Hepatocyte (in vitro differentiated cells): ENCODE measurements at places on chromosomes 5 and 9. TPM values are rescaled to one million over a fixed set of nuclear protein-coding genes. Genes with fewer than 3 reads are reported as not detected.

DNA sequence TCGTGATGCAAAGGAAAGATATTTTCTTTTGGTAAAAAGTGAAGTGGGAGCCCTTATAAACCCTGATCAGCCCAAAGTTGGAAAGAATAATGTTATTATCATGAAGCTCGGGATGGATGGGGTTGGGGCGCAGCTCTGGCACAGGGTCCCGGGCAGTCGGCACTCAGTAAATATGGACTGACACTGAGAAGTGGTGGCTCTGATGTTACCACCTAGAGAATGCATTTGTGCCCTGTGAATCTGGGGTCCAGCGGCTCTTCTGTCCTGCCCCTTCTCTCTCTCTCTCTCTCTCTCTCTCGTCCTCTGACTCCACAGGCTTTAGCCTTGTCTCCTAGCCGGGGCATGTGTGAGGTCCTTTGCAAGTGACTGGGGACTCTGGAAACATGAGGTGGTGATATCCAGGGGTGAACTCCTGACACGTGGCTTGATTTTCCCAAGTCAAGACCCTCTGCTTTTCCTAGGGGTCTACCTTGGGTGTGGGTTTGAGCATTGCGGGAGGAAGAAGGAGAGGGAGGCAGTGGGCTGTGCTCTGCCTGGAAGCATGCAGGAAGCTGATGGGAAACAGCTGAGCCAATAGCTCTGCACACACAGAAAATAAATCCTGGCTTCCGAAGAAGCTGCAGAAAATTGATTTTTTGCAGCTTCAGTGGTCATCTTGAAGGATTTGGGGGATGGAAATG lies 162.7 kb downstream of the MACROH2A1 start:
- no peak for DNase-seq

DNA sequence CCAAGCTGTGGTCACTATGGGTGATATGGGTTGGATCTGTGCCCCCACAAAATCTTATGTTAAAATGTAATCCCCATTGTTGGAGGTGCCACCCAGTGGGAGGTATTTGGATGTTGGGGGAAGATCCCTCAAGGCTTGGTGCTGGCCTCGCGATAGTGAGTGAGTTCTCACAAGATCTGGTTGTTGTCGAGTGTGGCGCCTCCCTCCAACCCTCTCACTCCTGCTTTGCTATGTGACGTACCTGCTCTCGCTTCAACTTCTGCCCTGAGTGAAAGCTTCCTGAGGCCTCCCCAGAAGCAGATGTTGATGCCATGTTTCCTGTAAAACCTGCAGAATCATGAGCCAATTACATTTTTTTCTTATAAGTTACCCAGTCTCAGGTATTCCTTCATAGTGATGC lies 35.5 kb downstream of the UGT3A2 start:
- no peak for DNase-seq

DNA sequence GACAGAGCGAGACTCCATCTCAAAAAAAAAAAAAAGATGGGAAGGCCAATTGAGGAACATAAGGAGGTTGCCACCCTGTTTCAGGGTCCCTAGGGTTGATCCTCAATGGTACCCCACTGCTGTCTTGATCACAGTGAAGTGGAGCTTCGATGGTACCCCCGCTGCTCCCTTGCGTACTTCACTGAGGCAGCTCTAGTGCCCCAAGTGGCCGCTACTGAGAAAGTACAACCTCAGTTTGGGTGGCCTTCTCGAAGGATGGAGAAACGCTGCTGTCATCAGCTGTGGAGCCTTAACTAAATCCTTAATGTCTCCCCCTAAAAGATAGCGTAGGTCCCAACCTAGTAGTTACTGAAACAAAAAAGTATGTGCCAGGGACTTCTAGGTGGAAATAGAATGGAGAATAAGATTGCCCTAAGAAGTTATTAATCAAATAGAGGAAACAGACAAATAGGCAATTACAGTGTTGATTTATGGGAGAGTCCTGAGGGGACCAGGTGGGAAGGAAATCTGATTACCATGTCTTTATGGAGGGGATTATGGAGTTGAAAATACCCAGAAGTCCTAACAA lies 6.3 kb downstream of the TESK1 start:
- peak; percentile 53 for DNase-seq

- DNase-seq: no peak
Observed at GRCh38 chr5:75012748-75013147, 39.6 kb downstream of the GCNT4 start.

Gene CCL28
- total RNA-seq: 0.52 and 0.80 TPM in 2 replicates

DNA sequence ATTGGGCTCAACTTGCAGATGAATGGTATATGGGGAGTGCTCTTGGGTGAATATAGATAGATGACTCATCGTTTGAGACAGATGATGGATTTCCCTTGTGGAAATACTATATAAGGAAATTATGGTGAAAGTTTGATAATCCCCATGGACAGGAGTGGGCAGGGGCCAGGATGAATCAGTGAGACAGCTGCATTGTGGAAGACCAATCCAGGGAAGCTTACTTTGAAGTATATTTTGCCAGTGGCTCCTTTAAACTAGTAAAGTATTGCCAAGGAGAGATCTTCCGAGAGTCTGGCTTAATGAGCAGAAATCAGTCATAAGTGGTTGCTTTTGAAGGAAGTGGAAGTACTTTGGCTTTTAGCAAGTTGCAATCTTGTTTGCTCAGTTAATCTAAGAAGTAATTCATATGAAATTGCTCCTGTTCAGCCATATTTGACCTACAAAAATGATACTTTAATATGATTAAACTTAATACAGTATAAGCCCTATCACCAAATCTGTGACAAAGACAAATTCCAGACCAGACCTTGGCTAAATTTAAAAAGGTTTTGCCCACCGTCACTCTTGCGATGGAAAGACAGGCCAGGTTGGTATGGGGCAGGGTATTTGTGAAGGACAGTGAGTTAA lies 9.3 kb upstream of the TNC start:
- no peak for DNase-seq

GRCh38 chr9:69319324-69320025 lies 5.5 kb upstream of the ENTREP1 start:
- no peak for DNase-seq

DNA sequence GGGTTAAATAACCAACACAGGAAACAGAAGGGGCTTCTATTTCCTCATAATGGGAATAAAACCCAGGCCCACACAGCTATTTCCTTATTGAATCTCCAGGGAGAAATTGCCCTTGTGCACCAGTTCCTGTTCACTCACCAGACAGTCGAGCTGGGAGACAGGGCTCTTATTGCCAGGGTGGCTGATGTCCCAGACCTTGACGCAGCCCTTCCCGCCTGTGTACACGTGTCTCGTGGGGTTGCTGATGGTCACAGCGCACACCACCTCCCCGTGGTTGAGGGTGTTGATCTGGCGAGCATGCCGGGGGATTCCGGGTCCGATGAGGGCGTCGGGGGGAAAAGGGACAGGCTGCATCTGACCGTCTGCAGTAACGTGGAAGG lies 96.5 kb downstream of the TLE1 start:
- no peak for DNase-seq

Gene DHX29
- total RNA-seq: 30.0 and 32.9 TPM in 2 replicates

Gene ECPAS
- 57.3 and 65.6 TPM in 2 replicates for total RNA-seq

DNA sequence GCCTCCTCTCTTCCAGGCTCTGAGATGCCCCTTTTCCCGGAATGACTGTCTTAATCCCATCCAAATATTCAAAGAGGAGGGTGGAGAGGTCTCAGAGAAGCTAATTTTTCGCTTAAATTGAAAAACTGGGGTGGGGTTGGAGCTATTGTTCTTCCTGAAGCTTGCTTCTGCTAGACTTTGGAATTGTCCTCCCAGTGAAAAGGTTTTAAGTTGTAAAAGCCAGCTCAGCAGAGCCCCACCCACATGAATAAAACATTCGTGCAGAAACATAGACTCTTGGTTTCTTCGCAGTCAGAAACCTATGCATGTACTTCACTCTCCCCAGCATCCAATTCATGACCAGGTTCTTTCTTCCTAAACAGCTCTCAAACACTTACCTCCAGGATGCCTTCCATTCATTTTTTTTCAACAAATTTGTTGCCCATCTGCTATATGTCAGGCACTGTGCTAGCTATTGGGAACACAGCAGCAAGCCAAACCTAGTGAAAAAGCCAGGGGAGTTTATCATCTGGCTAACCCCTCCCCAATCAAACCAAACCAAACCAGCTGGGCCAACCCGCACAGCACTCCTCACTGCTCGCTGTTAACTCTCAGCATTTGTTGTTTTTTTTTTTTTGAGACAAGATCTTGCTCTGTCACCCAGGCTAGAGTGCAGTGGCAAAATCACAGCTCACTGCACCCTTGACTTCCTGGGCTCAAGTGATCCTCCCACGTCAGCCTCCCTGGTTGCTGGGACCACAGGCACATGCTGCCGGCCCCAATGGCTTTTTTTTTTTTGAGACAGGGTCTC lies 37.9 kb upstream of the OCLN start:
- DNase-seq: peak; percentile 54

DNA sequence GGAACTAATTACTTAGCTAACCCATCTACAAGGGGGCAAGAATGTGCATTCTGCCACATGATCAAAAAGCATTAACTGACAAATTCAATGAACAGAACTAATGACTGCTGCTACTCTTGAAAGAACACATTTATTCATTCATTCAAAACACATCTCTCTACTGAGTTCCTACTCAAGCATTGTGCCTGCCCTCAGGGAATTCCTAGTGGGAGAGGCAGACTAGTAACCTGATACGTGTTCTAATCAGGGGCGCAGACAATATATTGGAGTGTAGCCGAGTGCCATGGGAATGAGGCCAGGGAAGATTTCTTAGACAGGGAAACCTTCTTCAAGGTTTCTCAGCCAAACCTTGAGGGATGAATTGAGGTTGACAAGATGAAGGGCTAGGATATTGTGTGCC lies 56.7 kb upstream of the PAPPA start:
- no peak for DNase-seq

DNA sequence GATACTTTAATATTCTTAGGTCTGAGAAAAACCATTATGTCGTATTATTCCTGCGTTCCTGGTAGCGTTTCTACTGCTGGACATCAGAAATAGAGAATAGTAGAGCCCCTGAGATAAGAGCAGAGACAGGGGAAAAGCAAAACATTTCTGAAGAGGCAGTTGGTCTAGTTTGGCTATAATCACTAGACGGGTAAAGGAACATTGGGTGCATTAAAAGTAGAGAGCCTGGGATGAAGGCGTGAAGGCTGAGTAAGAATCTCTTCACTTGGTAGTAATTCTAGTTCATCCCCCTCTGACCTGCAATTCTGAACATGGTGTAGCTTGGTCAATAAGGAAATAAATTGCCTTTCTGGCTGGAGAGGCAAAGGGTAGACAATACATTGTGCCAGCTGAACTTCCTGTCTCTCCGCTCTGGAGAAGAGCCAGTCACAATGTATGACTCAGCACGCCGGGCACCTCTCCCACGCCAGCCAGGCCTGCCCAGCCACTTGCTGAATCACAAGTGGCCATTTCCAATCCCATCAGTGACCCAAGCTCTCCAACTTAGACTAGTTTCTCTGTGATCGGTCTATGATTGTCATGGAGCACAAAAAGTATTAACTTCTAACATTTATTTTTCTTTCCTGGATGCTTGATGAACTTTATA lies 75.4 kb downstream of the STK32A start:
- no peak for DNase-seq

GRCh38 chr9:103471241-103471640 lies 476.1 kb downstream of the CYLC2 start:
- DNase-seq: no peak

Gene PTGES
- total RNA-seq: 17.1 and 26.4 TPM in 2 replicates

Gene RANBP3L
- 3.8 and 6.5 TPM in 2 replicates for total RNA-seq

- DNase-seq: peak; percentile 84
Observed at GRCh38 chr9:2570615-2571479, 50.7 kb upstream of the VLDLR start.

Gene GFPT2
- total RNA-seq: 15.9 and 25.0 TPM in 2 replicates

DNA sequence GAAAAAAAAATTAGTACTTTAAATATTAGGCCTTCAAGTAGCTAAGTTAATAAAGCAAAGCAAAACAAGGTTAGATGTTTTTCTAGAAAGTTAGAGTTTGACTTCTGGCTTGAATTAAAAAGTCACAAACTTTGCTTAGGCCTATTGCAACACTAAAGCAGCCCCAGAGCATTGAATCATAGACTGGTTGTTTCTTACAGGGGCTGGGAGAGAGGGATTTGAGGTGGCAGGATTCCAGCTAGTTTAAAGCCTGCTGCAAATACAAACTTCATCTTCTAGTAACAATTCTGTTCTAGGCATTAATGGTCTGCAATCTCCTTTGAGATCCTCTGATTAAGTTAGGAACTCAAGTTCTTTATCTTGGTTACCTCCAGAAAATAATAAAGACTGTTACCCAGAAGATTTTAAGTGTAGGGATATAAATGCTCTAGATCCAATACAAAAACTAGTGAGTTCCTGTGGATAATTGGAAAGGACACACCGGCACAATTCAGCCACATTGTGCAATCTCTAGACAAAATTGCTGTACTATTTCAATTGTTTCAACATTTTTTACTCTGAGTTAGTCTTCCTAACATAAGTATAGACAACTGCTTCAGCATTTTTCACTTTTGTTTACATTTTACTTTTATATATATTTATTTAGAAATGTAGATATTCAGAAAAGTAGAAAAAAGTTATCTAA lies 12.6 kb downstream of the OR13C5 start:
- peak; percentile 27 for DNase-seq

DNA sequence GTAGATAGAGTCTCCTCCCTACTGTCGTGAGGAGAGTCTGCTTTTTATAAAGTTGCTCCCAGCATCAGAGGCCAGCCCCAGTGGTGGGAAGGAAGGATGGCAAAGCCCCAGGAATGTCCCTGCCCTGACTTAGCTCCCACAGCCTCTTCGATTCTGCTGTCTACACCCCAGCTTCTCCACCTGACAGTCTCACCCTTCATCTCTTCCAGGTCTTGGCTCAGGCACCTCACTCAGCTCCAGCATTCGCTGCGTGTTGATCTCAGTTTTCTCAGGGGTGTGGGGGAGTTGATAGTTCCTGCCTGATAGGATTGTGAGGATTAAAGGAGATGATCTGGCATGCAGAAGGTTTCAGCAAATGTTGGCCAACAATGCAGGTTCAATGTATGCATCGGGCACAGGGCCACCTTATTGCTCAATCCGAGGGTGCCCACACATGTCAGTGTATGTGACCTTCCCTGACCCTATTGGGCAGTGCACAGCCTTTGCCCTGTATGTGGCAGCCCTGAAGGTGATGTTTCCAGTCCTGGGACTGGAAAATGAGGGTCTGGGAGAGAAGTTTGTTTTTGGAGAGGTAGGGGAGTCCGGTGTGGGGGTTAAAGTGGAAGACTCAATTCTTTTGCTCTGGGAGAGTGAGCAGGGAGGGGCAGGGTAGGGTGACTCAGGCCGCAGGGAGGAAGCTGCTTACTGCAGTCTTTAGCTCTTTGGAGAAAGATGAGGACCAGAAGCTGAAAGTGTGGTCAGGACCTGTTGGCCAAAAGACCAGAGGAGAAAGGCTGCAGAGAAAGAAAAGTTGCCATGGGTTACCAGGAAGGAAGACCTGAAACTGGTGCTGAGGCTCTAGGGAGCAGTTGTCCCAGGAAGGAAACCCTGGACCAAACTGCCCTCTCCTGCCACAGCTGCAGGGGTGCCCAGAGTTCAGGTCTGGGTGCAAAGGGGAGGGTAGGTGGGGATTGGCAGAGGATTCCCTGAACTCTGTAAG lies 153.2 kb downstream of the MACROH2A1 start:
- no peak for DNase-seq

Gene HINT2
- 31.9 and 45.7 TPM in 2 replicates for total RNA-seq

- no peak for DNase-seq
Observed at GRCh38 chr9:83011611-83012010, 51.3 kb downstream of the RASEF start.
